AG04449 (cell line): ENCODE measurements at places on chromosomes 3 and 15.

DNA sequence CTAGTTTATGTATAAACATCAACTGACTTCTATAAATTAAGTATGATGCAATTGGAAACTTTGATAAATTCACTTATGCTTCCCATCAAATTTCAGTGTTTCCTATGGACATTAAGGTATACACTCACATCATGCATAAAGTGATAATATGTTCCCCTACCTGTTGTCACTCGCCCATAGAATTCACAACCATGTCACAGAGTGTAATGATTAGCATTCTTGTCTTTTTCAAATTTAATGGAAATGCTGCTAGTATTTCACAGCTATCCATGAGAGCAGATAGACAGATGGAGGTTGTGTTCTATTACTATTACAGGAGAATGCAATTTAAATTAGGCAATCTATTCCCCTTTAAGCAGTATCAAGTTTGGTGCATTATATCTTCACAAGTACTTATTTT, 984 bp downstream of the PLSCR4 start:
- DNase-seq, result no peak

- DNase-seq, result no peak
Observed at GRCh38 chr3:170144437-170144843, 37.1 kb downstream of the PHC3 start.

DNA sequence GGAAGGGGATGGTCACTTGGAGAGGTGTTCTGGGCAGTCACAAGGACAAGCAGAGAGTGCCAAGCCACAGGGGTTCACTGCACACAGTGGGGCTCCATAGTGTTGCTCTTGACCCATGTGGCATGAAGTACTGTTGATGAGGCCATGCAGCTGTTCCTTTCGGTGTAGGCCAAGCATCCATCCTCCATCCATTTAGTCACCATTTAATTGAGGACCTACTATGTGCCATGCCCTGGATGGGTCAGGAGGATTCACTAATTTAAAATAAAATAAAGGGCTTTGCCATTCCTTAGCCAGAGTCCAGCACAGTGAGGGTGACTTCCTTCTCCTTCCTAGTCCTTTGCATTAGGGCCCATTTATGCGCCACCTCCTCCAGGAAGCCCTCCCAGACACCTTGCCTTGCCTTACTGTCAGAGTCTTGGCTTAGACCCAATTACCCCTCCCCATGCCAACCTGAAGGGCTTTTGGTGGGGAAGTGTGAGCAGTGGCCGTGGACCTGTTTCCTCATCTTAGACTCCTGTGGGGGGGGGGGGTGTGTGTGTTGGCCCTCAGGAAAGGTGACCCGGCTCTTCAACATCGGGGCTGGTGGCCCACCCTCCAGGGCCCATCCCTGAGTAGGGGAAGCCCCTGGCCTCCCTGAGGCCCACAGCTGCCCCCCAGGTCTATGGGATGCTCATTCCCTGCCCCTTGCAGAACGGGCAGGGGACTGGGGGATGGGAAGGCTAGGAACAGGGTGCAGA, 25.6 kb downstream of the PSTPIP1 start:
- no peak for DNase-seq

DNA sequence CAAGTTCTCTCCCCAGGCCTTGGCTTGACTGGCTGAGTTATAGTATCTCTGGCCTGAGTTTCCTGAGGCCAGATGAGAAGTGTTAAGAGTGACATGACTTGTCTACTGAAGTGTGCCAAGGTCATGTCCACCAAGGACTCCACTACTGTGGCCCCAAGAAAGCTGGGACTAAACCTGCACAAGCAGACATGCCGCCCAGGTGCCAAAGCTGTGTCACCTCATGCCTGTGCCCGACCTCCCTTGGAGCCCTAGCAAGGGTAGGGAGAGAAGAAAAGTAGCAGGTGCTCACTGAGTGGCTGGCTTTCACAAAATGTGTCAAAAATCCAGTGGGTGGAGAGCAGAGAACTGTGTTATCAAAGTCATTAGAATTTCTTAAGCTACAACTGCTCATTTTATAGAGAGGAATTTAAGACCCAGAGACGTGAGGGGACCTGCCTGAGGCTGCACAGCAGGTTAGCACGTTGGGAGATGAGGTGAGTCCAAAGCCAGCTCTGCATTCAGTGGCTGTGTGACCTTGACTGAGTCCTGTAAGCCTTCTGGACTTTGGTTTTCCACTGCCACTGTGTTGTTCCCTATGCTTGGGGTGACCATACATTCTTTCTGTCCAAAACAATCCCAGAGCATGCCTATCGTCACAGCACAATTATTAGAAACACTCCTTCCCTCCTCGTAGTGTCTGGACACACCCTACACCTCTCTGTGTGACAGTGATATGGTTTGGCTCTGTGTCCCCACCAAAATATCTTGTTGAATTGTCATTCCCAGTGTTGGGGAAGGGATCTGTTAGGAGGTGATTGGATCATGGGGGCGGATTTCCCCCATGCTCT, 5.0 kb upstream of the LYSMD4 start:
- no peak for DNase-seq

GRCh38 chr3:102936511-102937045, 501.8 kb downstream of the ZPLD1 start:
- no peak for DNase-seq

- no peak for DNase-seq
Observed at GRCh38 chr15:42665827-42666226, 71.1 kb downstream of the CDAN1 start.
